Activated CD4-positive, alpha-beta T cell treated with anti-CD3 and anti-CD28 coated beads, Interleukin-2, Interleukin-6, amounts not matched to agents 100 ng/mL and 50 ng/mL, durations not matched to agents 16 hours and 8 hours (primary cell): ENCODE measurements at places on chromosomes 6 and 20.

- DNase-seq: peak; percentile 76
Measured at GRCh38 chr20:45347936-45348778, at the start of gene SDC4. SDC4 (minus strand) TSS chr20:45348424; CDS start chr20:45348384, 40 bp downstream.

DNA sequence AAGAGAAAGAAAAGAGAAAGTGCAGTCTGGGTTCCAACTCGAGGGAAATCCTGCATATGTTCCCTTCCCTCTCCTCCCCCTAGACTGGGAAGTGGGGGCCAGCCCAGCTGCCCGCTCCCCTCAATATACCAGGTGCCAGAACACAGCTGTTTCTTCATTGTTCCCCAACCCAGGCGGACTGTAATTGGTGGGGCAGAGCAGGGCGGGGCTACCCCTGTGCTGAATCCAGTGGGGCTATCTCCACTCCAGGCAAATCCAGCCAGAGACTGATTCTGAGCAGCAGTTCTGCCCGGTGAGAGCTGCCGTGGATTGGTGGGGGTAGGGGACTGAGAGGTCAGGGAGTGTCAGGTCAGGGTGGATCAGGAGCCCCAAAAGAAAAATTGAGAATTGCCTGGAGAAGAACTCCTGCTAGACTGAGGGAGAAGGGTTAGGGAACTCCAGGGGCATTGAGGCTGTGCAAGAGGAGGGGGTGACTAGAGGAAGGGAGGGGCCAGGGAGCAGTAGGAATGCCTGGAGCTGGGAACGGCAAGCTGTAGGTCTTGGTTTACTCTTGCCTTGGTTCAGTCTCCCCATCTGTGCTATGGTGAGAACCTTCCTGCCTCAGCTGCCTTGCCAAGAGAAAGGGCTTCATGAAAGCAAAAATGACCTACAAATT, at the start of gene MYMX:
Gene MYMX (plus strand): TSS at position 250 of the 655 bp plus-strand sequence. CDS start 546 bp downstream, outside the sequence.
- no peak for DNase-seq

GRCh38 chr6:6002005-6002847, 4.5 kb downstream of the NRN1 start:
- DNase-seq: no peak

DNA sequence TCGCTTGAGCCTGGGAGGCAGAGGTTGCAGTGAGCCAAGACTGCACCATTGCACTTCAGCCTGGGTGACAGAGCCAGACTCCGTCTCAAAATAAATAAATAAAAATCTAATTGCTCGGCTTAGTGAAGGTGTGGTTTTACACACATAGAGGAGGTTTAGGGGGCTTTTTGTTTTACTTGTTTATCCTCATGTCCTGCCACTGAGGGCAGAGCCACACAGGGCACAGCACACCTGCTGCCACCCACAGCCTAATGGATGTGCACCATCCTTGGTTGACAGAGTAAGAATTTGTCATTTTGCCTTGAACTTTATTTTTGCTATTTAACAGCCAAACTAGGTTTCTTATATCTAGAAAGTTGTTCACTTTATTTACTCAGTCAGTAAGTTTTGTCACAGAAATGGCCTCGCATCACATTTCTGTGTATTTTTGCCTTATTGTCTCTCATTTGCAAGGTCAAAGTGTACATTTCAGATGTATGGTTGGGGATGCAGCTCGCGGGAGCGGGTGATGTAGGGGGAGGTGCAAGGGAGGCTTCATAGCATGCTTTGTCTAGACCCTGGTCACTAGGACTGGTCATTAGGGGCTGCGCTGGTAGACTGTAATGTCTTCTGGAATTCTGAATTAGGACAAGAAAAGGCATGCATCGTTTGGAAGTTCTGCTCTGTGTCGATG, 67.8 kb upstream of the NAA20 start:
- no peak for DNase-seq
